NCI-H1048 (cell line): ENCODE measurements at places on chromosomes 5 and 9.

- no peak for DNase-seq
Observed at GRCh38 chr5:146586752-146587151, 70.8 kb upstream of the GPR151 start.

DNA sequence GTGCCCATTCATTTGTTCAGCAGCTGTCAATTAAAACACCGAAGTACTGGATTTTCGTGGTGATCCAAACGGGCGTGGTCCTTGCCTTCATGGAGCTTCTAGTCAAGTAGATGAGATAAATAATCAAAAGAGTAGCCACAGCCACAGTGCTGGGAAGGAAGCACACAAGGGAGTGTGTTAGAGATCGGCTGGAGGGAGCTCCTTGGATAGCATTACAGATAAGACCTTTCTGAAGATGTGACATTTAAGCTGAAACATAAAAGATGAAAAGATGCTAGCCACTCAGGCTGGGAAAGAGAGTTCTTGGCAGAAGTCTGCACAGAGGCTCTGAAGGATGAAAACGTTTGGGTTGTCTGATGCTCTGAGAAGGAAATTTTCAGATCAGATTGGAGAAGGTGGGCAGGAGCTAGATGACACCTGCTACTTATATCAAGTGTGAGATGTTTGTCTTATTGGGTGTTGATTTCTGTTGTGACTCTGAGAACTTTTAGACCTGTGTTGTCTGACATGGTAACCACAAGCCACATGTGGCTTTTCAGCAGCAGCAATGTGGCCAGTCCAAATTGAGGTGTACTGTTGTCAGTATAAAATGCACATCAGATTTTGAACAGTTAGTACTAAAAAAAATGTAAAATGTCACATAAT, 123.9 kb downstream of the TLE4 start:
- no peak for DNase-seq

DNA sequence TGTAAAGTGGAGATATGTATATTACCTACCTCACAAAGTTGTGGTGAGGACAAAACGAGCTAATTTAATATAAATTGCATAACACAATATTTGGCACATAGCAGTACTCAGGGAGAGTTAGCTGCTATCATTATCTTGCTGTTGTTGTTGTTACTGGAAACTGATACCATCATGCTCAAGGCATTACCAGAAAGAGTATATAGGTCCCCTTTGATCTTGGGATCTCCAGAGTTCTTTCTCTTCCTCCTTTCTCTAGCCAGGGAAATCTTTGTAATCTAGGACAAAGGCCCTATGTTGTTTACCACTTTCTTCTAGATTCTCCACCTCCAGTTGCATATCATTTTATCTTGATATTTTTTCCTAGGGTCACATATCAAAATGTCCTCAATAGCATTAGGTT, 114.8 kb upstream of the RASA1 start:
- DNase-seq = no peak

GRCh38 chr9:88680041-88680440, 145.1 kb downstream of the NXNL2 start:
- no peak for DNase-seq

- DNase-seq = no peak
Observed at GRCh38 chr9:135181336-135181735, 93.9 kb downstream of the OLFM1 start.

DNA sequence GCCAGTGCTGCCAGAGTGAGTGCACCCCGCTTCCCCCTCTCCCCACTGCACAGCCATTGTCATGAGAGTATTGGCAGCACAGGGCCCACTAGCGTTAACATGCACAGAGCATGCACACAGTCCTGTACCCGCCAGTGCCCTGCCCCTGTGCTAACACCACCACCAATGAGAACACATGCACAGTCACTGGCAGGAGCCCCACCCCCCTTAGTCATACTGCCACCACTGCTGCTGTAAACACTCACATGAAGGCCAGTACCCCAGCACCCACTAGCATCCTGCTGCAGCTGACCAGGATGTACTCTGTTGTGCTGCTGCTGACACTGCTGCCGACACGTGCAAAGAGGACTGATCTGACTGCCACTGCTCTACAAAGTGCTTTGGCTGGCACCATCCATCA, 19.5 kb upstream of the RANBP6 start:
- DNase-seq = no peak

- DNase-seq = no peak
Observed at GRCh38 chr5:88130211-88130815, 138.3 kb downstream of the TMEM161B start.

DNA sequence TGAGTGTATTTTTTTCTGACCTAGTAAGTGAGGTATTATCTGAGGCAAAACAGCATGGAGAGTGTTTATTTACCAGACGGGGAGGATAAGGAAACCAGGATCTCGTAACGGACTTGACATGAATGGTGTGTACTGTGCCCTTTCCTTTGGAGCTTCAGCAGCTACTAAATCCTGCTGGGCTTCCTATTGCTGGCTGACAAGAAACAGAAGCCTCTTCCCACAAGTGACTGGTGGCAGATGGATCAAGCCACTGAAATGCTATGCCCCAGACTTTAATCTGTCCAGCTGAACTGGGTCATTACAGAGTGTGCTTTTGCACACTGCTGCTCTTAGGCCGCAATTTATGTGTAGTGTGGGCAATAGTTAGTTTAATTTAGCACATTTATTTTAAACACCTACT, 162.7 kb upstream of the MRPS30 start:
- DNase-seq = no peak

- no peak for DNase-seq
Observed at GRCh38 chr5:25489834-25490538, 845.2 kb upstream of the CDH10 start.

- no peak for DNase-seq
Observed at GRCh38 chr5:131384616-131385214, 120.9 kb downstream of the CDC42SE2 start.

DNA sequence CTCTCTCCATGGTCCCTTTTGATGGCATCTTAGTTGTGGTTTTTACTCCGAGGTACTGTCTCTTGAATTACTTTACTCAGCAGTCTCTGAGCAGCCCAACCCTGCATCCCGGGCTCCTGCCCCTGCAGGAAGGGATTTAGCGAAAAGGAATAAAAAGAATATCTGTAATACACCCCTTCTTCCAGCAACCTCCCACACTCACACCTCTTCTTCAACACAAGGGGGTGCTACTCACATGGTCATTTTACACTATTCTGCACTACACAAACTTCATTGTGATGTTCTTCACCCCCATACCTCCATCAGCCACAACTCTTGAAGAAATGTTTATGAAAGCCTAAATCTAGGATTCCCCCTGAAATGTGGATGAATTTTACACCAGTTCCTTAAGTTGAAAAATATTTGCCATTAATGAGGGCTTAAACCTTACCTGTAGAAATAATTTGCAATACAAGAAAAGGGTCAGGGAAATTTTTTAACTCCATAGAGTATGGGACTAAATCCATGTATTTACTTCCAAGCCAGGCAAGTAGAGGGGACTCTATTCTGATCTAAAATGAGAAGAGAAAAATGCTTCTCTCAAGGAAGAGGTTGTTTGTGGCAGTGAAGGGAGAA, 26.0 kb downstream of the TPD52L3 start:
- DNase-seq = no peak

DNA sequence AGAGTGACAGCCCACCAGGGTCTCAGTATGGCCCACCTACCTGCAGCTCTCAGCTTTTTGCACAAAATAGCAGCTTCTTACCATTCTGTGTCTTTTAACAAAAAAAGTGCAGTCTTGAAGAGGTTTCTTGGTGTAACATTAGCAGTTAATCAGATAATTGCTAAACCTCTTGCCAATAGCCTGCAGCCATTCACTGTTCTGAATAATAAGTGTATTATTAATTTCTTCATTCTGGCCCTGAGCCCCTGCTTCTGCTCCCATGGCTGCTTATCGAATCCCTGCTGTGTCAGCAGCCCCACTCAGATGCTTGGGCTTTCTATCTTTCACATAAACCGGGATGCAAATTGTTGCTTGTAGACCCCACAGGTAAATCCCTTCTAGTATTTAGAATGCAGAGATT, 485.9 kb downstream of the CAAP1 start:
- no peak for DNase-seq

DNA sequence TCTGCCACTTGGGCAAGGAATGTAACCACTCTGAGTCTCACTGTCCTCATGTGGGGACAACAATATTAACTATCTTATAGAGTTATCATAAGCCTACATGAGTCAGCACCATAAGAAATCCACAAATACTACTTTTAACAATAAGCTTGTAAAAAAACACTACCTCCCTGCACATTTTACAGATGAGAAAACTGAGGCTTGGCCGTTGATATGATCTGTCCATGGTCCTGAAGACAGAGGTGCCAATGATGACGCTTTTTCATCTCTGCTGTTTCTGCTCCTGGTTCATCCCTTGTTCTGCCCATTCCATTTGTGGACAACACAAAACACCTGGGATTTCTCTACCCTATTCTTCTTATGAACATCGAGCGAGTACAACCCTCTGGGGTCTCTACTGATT, 23.4 kb upstream of the STRBP start:
- no peak for DNase-seq

DNA sequence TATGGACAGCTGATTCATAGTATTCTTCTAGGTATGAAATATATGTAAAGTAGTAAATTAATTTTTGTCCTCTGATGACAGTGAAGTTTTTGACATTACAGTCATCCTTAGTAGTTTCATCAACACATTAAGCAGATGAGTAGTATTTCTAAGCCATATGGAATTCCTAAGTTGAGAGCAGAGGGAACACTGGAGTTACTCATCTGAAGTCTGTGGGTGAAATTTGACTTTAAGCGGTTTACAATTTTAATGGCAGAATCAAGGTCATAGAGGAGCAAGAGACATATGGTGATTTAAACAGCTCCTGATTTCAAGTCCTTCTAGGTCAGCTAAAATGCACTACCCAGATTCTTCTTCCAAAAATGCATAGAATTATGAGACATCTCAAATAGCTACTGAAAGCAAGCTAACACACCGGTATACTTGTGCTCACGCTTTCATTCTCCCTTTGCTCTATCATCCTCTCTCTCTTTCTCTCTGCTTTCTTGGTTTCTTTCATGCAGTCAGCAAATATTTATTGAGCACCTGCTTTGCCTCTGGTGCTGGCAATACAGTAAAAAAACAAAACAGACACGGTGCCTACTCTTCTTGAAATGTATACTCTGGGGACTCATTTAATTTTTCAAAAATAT, 235.9 kb downstream of the FER start:
- DNase-seq = no peak

DNA sequence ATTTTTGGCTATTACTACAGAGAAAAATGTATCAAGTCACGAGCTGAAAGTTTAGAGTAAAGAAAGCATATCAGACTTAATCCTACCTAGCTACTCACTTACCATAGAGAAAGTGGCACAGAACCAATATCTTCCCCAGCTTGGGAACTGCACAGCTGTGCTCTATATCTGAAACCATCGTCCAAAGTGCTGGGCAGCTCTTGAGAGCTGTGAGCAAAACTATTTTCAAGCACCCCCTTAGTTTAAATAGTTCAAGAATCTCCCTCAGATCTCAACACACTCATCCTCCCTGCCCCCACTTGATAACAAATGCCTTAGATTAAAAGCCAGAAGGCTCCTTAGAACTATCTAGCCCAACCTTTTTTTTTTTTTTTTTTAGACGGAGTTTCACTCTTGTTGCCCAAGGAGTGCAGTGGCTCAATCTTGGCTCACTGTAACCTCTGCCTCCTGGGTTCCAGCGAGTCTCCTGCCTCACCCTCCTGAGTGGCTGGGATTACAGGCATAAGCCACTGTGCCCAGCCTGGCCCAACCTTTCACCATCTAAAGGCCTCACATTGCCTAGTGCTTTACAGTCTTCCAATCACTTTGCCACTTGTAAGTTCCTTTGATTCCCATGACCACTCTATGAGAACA, 94.2 kb upstream of the APC start:
- DNase-seq = no peak

DNA sequence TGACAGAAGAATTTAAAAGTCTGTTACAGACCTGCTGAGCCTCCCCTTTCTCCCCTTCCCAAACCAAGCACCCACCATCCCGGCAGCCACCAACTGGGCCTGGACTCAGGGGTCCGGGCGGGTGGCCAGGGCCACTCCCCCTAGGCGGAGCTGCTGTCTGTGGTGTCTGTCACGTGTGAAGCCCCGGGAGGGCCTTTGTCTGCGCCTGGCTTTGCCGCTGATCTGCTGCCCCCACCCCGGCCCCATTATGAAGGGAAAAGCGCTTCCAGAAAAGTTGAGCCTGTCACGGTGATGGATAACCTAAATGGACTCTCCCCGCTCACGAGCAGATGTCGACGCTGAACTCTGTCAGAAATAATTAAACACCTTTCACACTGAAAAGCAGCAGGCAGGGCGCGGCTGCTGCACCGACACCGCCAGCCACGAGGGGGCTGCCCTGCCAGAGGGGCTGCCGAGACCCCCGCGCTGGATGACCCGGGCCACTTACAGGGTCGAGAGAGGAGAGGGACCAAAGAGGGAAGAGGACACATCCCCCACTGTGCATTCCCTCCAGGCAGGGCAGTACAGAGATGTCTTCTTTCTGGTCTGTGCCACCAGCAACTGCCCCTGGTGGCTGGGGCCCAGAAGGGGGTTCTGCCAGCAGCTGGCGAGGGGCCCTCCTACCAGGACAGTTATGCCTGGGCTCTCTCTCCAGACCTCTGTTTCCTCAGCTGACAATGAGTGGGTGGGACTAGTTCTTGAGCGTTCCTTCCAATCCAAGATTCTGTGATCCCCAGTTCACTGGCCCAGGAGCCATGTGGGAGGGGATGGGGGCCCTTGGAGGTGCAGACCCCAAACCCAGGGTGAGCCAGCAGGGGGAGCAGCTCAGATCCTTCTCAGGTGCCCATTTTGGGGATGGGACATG, 36.0 kb upstream of the BARHL1 start:
- no peak for DNase-seq

- no peak for DNase-seq
Observed at GRCh38 chr9:98517761-98518160, 191.0 kb downstream of the GABBR2 start.

GRCh38 chr9:112731971-112732370, 14.1 kb upstream of the INIP start:
- no peak for DNase-seq

GRCh38 chr9:88748566-88749261, 213.7 kb downstream of the NXNL2 start:
- no peak for DNase-seq

- no peak for DNase-seq
Observed at GRCh38 chr5:73938280-73938937, 312.4 kb downstream of the ARHGEF28 start.

DNA sequence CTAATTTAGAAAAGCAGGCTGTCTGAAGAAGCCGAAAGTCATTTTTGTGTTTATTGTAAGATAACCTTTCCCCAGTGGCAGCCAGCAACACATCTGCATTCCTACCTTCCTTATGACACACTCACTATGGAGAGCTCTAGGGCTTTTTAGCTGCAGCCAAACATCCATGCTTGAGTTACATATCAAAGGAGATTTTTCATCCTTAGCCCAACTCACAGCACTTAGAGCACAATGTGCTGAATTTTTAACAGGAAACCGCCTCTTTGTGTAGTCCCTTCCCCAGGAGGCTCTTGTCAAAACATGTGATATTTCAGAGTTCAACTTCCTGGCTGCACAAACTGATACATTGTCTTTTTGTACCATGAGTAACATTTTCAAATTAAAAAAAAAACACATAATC, 379.2 kb downstream of the CTNND2 start:
- no peak for DNase-seq

- DNase-seq = no peak
Observed at GRCh38 chr9:71303351-71303750, 181.9 kb upstream of the TRPM3 start.
